ENCODE measurements at places on chromosomes 7 and 10.
A peak's percentile ranks its signal among the peaks of the same experiment; 100 is the strongest.

DNA sequence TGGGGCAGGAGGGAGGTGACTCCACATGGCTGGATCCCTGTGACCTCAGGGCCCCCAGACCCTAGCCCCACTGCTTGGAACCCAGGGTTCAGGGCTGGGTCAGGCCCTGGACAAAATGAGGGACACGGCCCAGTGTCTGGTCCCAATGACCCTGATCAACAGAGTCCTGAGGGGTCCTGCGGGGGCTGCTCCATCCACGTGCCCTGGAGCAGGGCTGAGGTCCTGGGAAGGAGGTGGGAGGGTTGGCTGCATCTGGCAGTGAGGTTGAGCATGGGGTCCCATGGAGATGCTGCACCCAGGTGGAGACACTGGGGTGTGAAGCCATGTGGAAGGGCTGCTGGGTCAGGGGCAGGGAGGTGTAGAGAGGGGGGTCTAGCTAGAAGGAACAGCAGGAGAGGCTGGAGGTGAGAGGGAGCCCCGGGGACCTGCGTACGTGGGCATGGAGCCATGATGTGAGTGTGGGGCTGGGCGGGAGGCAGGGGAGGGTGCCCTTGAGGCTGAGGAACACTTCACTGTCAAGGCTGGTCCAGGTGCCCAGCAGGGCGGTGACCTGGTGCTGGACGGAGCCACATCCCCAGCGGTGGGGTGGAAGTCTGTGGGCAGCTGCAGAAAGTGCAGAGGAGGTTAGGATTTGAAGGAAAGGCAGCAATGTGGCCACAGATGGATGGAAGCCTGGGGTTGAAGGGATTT is 604 bp downstream of the SCART1 start:
- no peak for DNase-seq

DNA sequence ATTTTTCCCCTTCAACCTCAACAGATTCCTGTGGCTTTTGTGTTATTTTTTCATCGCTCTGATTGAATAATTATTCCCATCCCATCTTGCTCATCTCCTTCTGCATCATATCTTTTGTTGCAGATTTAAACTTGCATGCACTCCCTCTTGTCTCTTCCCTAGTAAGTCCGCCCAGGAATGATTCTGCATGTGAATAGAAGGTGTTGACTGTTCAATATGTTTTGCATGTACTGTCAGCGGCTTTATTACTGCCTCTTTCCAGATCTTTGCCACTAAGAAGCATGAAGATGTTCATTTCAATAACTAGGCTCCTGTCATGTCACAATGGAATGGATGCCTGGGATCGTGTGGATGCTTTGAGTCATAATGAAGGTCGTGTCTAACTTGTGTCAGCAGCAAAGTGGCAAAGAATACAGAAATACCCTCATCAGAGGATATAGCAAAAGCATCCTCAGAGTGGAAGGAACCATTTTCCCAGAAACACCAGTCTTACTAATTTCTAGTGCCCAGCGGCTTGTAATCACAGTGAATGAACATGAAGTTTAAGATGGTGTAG is 62.6 kb upstream of the SEM1 start:
- DNase-seq: no peak

GRCh38 chr10:120586471-120586872 is 129.4 kb downstream of the PLPP4 start:
- DNase-seq: no peak

DNA sequence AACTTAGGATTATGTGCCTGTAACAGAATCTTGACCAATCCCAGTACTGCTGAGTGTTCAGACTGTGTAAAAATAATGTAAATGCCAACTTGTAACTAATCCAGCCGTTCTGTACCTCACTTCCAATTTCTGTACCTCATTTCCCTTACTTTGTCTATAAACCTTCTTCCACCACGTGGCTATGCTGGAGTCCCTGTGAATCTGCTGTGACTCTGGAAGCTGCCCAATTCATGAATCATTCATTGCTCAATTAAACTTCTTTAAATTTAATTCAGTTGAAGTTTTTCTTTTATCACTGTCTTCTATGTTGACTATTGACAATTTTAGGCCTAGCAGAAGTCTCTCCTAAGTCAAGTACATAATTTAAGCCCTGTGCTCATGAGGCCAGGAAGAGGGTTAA is 215.3 kb upstream of the RHOBTB1 start:
- no peak for DNase-seq

DNA sequence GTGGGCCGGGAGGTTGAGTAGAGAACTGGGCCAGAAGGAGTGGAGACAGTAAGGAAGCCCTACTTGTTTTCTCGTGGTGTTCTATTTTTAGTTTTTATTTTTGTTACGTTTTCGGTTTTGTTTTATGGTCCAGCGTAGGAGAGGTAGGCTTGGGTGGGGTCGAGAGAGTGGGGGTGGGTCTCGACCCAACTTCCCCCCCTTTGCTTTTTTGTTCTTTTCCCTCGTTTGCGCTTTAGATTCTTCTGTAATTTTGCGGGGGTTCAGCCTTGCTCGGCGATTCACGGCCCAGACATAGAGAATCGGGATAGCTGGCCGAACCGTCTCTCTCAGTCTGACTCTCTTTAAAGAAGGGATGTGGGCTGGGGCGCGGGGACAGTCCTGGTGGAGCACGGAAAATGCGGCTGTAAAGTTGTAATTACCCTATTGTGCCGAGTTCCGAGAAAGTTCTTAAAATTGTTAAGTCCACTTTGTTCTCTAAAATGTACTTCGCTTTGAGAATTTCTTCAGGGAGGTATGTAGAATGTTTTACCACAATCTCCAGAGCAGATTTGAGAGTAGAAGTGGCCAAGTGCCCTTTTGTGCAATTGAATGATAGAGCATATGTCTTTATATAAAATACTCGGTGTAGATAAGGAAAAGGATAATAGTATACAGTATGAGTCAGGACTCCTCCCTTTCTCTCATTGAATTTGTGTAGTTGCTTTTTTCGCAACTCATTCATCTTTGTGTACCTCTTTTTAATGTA is 816 bp downstream of the DMTF1 start:
- DNase-seq: peak; percentile 58

GRCh38 chr10:34514290-34514689 is 300.8 kb downstream of the PARD3 start:
- no peak for DNase-seq
